ENCODE measurements at places on chromosomes 5 and 9. TPM values are rescaled to one million over a fixed set of nuclear protein-coding genes. Genes with fewer than 3 reads are reported as not detected.
A peak's percentile ranks its signal among the peaks of the same experiment; 100 is the strongest.

DNA sequence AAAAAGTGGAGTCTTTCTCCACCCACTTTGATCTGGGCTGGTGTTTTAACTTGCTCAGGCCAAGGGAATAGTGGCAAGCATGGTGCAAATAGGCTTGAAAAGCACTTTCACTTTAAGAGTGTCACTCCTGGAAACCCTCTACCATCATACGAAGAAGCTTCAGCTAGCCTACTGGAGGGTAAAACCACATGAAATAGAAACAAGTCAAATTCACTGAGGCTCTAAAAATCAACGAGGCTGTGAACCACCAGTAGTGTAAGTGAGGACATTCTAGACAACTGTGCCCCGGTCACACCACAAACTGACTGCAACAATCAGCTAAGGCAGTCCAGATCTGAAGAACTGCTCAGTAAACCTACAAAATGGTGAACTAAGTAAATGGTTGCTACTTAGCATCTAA, 2366.3 kb upstream of the C9orf72 start:
- H3K27ac ChIP-seq = no peak overlapping the region
- no peaks in the 10 kb centered on the region for H3K36me3 ChIP-seq
- no peaks in the 10 kb centered on the region for H3K4me1 ChIP-seq
- no peak for DNase-seq
- no peak overlapping the region for H3K4me3 ChIP-seq

- no peaks in the 10 kb centered on the region for H3K36me3 ChIP-seq
- no peak overlapping the region for H3K27ac ChIP-seq
- no peaks in the 10 kb centered on the region for H3K4me1 ChIP-seq
- no peaks in the 10 kb centered on the region for H3K27me3 ChIP-seq
- no peak overlapping the region for H3K4me3 ChIP-seq
- no peak for DNase-seq
These were observed 217.2 kb downstream of the DAB2IP start for GRCh38 chr9:121868626-121869025.

- no peak overlapping the region for H3K4me3 ChIP-seq
- no peak overlapping the region for H3K27ac ChIP-seq
- H3K4me1 ChIP-seq = peaks cover 15% of the 10 kb centered on the region
- peaks cover 32% of the 10 kb centered on the region for H3K27me3 ChIP-seq
- DNase-seq = no peak
These were observed 4.1 kb downstream of the CFAP95 start for GRCh38 chr9:69824499-69825252.

DNA sequence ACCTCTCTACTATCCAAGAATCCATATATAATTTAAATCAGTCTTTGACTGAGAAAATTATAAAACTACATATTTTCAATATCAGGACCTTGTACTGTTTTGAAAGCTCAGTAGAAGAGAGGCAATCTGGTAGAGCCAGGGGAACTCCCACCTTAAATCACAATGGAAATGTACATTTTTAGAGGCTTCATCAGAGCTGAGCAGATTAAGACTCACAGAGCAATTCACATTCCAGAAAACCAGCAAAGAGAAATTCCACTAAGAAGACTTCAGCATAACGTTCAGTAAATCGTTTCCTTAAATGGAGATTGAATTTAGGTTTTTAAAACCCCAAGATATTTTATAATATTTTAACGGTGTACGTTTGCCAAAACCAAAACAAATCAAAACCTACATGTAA, 227.8 kb upstream of the TRPM3 start:
- H3K4me1 ChIP-seq = no peaks in the 10 kb centered on the region
- no peak overlapping the region for H3K4me3 ChIP-seq
- DNase-seq = no peak
- H3K27ac ChIP-seq = no peak overlapping the region
- no peaks in the 10 kb centered on the region for H3K36me3 ChIP-seq
- no peaks in the 10 kb centered on the region for H3K27me3 ChIP-seq

DNA sequence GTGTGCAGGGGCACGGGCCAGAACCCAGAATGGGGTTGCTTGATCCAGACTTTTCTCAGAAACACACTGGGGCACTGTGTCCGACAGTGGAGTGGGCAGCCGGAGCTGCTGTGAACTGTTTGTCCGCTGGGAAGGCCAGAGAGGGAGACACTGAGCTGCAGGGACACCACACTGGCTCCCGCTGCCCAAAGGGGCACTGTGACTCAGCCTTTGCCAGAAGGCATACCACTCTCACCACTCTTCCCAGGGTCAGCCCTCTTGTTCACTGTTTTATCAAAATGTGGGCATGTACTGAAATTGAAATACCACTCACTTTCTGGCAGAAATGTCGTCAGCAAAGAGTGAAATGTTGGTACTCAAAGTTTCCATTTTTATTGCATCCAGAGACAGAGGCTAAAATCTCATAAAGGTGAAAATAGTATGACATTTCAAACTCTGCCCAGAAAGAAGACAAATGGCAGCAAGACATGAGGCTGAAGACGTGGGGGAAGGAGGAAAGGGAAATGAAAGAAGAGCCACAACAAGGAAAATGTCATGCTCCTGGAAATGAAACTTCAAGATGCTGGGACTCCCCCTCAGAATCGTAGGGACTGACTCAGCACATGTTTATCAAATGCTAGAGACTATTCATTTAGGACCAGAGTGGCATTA, 4.5 kb upstream of the IL7R start:
- H3K27me3 ChIP-seq = no peaks in the 10 kb centered on the region
- peaks cover 57% of the 10 kb centered on the region for H3K36me3 ChIP-seq
- H3K4me3 ChIP-seq = peak overlapping the region; percentile 93
- peaks cover 75% of the 10 kb centered on the region for H3K4me1 ChIP-seq
- H3K27ac ChIP-seq = peak overlapping the region; percentile 100
- DNase-seq = peak; percentile 75

- H3K27me3 ChIP-seq = peaks cover 4% of the 10 kb centered on the region
- H3K4me3 ChIP-seq = peak overlapping the region; percentile 38
- H3K36me3 ChIP-seq = no peaks in the 10 kb centered on the region
- H3K4me1 ChIP-seq = peaks cover 18% of the 10 kb centered on the region
- DNase-seq = peak; percentile 15
These were observed 154.1 kb upstream of the CD180 start for GRCh38 chr5:67350618-67351201.

GRCh38 chr5:82405618-82406204, 127.6 kb upstream of the RPS23 start:
- H3K27me3 ChIP-seq = no peaks in the 10 kb centered on the region
- DNase-seq = no peak
- no peak overlapping the region for H3K4me3 ChIP-seq
- no peak overlapping the region for H3K27ac ChIP-seq
- no peaks in the 10 kb centered on the region for H3K36me3 ChIP-seq

GRCh38 chr5:109876941-109877669, 187.4 kb downstream of the MAN2A1 start:
- no peaks in the 10 kb centered on the region for H3K36me3 ChIP-seq
- H3K4me1 ChIP-seq = peaks cover 10% of the 10 kb centered on the region
- H3K27me3 ChIP-seq = no peaks in the 10 kb centered on the region
- no peak overlapping the region for H3K27ac ChIP-seq
- no peak overlapping the region for H3K4me3 ChIP-seq

GRCh38 chr9:124454296-124454695, 4.0 kb downstream of the ADGRD2 start:
- peaks cover 28% of the 10 kb centered on the region for H3K27me3 ChIP-seq
- no peaks in the 10 kb centered on the region for H3K4me1 ChIP-seq
- no peak for DNase-seq
- no peak overlapping the region for H3K4me3 ChIP-seq

- no peak overlapping the region for H3K4me3 ChIP-seq
- H3K27ac ChIP-seq = no peak overlapping the region
- peaks cover 6% of the 10 kb centered on the region for H3K27me3 ChIP-seq
- H3K4me1 ChIP-seq = no peaks in the 10 kb centered on the region
These were observed 63.3 kb upstream of the SLCO6A1 start for GRCh38 chr5:102561894-102562760.

- no peaks in the 10 kb centered on the region for H3K27me3 ChIP-seq
- H3K27ac ChIP-seq = no peak overlapping the region
- no peaks in the 10 kb centered on the region for H3K4me1 ChIP-seq
- no peaks in the 10 kb centered on the region for H3K36me3 ChIP-seq
- DNase-seq = no peak
These were observed 355.3 kb downstream of the PRELID2 start for GRCh38 chr5:145479857-145480256.

GRCh38 chr5:71701407-71701806, 17.7 kb upstream of the CARTPT start:
- H3K4me3 ChIP-seq = no peak overlapping the region
- peaks cover 9% of the 10 kb centered on the region for H3K4me1 ChIP-seq
- peaks cover 7% of the 10 kb centered on the region for H3K27me3 ChIP-seq

GRCh38 chr5:72622170-72622760, 115.1 kb upstream of the ZNF366 start:
- H3K27ac ChIP-seq = no peak overlapping the region
- no peaks in the 10 kb centered on the region for H3K36me3 ChIP-seq

GRCh38 chr5:135269931-135270421, 129.1 kb downstream of the MACROH2A1 start:
- no peak for DNase-seq
- H3K27ac ChIP-seq = no peak overlapping the region

GRCh38 chr9:132008184-132008803, 71.4 kb downstream of the MED27 start:
- H3K4me1 ChIP-seq = peaks cover 49% of the 10 kb centered on the region
- no peaks in the 10 kb centered on the region for H3K27me3 ChIP-seq
- DNase-seq = no peak
- no peak overlapping the region for H3K27ac ChIP-seq

DNA sequence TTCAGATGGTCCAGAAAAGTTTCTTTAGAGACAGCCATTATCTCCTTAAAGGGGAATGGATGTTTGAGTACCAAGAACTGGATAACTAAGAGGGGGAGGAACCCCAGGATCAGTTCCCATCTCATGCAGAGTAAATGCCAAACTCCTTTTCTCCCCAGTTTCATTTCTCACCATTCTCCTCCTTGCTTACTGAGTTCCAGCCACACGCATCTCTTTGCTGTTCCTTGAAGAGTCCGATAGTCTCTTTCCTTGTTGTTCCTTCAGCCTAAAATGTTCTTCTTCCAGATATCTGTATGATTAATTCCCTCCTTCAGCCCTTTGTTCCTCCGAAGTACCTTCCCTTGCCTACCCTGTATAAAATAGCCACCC, 30.0 kb downstream of the KDM4C start:
- no peak overlapping the region for H3K27ac ChIP-seq
- no peak for DNase-seq
- H3K36me3 ChIP-seq = peaks cover 6% of the 10 kb centered on the region
- no peak overlapping the region for H3K4me3 ChIP-seq
- H3K27me3 ChIP-seq = no peaks in the 10 kb centered on the region

Gene GFI1B
- total RNA-seq = not detected

Gene IFNA1
- total RNA-seq = not detected

Gene CCDC183
- 0.21 TPM for total RNA-seq

Gene SPATA6L
- 0.48 TPM for total RNA-seq

Gene ENTPD2
- not detected for total RNA-seq

Gene SLC25A2
- total RNA-seq = 0.31 TPM

Gene CDH6
- not detected for total RNA-seq

Gene PIGO
- 19.3 TPM for total RNA-seq

Gene PRRX2
- 0.58 TPM for total RNA-seq
